ENCODE measurements at places on chromosomes 7 and 10.

GRCh38 chr10:21144047-21144446 is 246.9 kb upstream of the NEBL start:
- no peak for DNase-seq

- no peak for DNase-seq
These were observed 368.1 kb downstream of the CTNNA3 start for GRCh38 chr10:67327626-67328535.

- DNase-seq, result peak; percentile 20
These were observed 28.4 kb upstream of the CDHR3 start for GRCh38 chr7:105934572-105935185.

DNA sequence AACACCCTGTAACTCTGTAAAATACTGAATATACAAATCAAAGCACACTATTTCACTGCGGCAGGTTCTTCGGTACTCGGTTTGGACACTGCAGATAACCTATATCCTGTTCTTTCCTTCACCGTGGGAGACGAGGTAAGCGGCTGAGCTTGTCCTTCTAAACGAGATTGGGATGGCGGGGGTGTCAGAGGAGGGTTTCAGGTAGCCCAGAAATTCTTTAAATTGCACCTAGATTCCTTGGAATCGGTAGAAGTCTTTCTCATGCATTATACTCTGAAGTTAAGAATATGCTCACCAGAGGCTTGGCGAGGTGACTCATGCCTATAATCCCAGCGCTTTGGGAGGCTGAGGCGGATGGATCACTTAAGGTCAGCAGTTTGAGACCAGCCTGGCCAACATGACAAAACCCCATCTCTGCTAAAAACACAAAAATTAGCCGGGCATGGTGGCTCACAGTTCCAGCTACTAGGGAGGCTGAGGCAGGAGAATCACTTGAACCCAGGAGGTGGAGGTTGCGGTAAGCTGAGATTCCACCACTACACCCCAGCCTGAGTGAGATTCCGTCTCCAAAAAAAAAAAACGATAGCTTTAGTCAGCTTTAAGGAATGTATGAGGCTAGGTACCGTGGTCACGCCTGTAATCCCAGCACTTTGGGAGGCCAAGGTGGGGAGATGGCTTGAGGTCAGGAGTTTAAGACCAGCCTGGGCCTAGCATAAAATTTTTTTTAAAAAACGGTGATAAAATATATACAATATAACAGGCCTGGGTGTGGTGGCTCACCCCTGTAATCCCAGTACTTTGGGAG is 10.1 kb upstream of the LAT2 start:
- DNase-seq, result no peak

GRCh38 chr10:48305905-48306264 is 592 bp upstream of the MAPK8 start:
- DNase-seq, result no peak

DNA sequence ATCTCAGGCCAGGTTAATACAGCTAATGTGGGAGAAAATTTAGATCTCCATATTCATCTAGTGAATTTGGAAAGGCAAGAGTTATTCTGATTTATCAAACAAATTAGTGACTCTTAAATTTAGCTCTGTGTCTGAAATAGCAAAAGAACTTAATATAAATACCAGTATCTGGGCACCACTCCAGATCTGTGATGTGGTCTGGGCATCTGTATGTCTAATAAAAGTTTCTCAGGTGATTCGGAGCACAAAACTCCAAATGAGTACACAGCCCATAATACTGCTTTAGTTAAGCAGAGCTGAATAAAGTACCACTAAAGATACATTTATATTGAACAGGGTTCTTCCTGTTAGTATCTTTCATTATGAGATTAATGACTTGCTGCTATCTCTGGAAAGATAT is 261.4 kb downstream of the BAMBI start:
- no peak for DNase-seq

DNA sequence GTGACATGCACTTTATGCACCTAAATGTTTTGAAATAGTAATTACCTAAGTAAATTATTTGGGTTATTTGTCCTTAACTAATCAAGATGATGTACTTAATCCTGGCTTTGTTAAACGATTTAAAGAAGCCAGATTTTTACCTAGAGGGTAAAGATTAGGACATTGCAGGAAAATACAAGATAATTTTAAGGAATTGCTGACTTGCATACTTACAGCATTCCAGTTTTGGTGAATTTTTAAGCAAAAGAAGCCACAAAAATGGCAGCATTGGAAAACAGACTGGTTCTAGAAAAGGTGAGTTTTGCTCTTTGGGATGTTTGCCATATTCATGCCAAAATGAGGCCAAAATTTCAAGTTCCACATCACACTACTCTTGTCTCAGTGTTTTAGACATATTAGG is 33.4 kb downstream of the BCAP29 start:
- DNase-seq, result no peak

DNA sequence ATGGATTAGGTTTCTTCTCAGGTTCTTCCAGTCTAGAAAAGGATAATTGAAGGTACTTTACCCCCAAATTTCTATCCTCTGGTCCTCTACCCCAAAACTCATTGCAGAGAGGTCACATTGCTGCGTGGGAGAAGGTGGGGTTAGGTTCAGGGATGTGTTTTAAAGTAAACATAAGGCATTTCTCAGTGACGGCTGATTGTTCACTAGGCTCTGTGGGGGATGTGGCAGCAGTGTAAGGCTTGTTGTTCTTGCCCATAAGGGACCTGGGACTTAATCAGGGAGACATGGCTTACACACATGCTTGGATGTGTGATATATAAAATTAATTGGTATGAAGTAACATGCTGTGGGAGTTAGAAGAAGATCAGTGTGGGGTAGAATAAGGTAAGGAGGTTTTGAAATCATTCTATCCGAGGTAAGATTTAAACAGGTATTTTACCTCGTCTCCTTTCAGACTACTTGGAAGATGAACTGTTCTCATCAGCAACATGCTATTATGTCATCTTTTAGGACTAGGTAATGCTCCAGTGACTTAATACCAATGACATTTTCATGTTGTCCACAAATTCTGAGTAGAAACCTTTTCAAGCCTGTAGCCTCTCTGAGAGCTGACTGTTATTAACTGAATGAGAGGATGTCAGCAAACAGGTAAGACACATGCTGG is 6.6 kb downstream of the CCDC126 start:
- DNase-seq, result no peak

GRCh38 chr7:36186359-36187121 is 33.5 kb downstream of the EEPD1 start:
- no peak for DNase-seq

GRCh38 chr7:54882694-54883093 is 123.7 kb upstream of the SEC61G start:
- DNase-seq, result no peak

- DNase-seq, result no peak
These were observed 36.5 kb downstream of the P4HA1 start for GRCh38 chr10:73060173-73060572.

DNA sequence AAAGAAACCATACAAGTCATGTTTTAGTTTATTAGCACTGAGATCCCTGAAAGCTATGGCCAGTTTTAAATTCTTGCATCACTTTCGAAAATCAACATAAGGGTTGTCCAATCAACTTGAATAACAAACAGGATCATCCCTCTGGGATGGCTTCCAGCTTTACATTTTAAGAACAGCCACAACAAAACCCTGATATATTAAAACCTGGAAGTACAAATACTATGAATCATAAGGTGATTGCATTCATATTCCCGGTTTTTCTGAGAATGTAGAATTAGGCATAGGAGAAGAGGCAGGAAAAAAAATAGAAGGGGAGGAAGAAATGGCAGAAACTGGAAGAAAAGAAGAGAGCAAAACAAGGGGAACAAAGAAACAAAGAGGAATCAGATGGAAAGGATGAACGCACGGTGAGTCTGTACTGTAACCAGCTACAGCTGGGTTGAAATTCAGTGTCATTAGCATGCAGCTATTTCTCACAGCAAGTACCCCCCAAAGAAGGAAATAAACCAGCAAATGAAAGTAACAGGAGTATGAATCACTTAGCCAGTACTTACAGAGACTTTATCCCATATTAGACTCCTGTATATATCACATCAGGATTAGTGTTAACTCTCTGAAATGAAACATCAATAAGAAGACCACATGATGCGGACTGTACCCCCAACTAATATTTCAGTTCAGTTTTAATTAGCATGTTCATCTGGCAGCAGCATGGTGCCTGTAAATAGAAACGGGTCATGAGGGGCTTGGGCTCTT is 301.3 kb downstream of the RNLS start:
- DNase-seq, result no peak

- DNase-seq, result no peak
These were observed 6.2 kb upstream of the CREB3L2 start for GRCh38 chr7:138008019-138008587.

- peak; percentile 29 for DNase-seq
These were observed at the start of gene FRAT1 for GRCh38 chr10:97318772-97319651. Gene FRAT1 (plus strand): TSS chr10:97319271. CDS start chr10:97319454, 183 bp downstream.
